ENCODE measurements at places on chromosomes 3 and 15.

GRCh38 chr15:78177447-78177873 lies 28.3 kb downstream of the IDH3A start:
- DNase-seq = peak; percentile 25

DNA sequence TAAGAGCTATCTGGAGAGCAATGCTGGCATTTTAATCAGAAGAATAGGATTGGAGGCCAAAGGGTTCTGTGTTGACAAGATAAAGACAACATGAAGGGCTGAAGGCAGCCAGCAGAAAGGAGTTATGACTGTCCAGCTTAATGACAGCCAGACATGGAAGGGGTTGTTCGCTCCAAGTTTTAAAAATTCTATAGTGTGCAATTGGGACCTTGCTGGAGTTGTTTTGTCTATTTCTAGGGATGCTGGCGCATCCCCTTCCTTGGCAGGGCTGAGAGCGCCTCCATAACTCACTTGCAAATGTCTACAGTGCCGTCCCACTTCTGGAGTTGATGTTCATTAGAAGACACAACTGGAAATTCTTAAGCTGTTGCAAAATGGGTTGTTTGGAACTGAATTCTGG lies 200.7 kb downstream of the TLE3 start:
- DNase-seq = no peak

DNA sequence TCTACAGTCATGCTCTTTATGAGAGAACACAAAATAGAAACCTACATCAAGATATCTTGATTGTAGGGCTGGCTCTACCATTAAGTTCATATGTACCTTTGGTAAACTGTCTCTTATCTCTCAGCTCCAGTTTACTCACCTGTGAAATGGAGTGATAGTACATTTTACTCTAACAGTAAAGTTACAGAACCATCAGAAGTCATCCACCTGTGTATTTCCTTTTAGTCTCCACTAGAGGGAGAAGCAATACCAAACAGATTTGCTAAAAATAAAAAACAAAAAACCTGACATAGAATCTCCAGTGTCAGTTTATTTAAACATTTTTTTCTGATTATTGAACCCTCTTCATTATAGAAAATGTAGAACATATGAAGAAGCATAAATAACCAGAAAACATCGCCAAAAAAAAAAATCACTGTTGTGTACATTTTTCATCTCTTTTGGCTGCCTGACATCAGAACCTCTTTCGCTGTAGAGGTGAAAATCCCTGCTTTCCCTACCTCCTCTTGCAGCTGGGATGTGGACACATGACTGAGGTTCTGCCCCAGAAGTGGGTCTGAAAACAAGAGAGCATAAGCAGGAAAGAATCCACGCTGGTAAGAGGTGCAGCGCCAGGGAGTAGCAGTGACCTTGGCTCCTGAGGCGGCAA lies 48.7 kb upstream of the WDR72 start:
- no peak for DNase-seq

- no peak for DNase-seq
Measured at GRCh38 chr15:99137877-99138276, 33.0 kb downstream of the SYNM start.

- DNase-seq = no peak
Measured at GRCh38 chr3:133169331-133170068, 131.3 kb downstream of the TMEM108 start.

- DNase-seq = peak; percentile 69
Measured at GRCh38 chr3:128794067-128794768, 68.2 kb downstream of the RAB7A start.

- DNase-seq = no peak
Measured at GRCh38 chr15:54250326-54250725, 272.1 kb downstream of the UNC13C start.

DNA sequence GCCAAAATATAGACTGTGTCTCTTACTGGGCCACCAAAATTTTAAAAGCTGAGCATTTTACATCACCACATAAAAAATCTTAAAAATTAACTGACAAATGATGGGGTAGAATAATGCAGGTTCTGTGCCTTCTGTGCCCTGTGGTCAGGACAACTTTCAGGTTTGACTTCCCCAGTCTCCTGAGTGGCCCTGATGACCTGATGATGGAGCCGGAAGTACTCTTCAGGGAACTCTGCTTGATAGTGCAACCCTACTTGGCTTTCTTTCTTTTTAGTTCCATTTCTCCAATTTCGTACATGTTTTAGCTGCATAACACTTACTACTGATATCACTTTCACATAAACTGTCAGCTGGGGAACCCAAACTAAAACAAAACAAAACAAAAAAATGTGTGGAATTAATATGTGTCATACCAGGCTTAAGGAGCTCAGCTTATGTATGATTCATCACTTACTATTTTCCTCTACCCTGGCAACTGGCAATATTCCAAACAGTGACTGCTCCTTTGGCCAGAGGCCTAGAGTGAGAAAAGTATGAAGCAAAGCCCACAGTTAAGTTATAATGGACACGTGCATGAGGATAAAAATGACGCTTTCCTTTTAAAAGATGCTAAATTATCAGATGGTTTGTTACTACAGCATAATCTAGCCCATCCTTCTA lies 194.3 kb downstream of the BCHE start:
- no peak for DNase-seq

DNA sequence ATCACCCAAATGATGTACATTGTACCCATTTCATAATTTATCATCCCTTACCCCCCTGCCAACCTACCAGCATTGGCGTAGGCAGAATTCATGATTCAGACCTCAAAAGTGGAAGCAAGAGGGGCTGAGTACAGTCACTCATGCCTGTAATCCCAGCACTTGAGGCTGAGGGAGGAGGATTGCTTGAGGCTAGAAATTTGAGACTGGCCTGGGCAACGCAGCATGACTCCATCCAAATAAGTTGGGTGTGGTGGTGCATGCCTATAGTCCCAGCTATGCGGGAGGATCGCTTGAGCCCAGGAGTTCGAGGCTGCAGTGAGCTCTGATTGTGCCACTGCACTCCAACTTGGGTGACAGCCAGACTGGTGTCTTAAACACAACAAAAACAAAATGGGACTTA lies 10.4 kb downstream of the TTC14 start:
- no peak for DNase-seq

DNA sequence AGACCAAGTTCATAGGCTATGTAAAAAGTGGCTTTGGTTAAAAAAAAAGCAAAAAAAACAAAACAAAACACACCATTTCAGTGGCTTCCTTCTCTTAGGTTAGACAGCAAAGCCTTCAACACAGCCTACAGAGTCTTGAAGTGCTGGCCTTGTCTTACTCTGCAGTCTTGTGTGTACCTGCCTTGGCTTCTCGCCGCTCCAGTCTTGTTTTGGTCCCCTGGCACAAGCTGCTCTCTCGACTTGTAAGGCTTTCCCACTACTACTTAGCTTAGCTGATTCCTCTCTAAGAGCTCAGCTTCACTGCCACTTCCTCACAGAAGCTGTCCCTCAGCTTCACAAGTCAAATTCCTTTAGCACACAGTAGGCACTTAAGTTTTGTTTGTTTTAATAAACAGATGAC lies 63.0 kb downstream of the ST3GAL6 start:
- no peak for DNase-seq

DNA sequence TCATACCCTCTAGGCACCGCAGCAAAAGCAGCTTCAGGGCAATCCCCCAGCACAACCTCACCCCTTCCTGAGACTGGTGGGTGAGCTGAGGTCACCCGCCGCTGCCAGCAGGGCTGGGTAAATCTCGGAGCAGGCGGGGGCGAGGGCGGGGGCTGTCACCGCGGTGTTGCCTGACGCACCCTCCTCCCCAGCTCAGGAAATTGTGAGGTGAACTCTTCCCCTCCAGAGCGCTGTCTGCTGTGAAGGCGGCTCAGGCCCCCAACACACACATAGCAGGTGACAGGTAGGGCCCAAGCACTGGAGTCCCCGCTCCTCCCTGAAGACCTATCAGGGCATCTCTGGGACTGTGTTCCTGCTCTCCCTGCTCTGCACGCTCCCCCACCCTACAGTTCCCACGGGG lies 30.2 kb upstream of the FURIN start:
- peak; percentile 86 for DNase-seq

GRCh38 chr3:132984181-132984580 lies 54.0 kb upstream of the TMEM108 start:
- DNase-seq = no peak

GRCh38 chr3:101833446-101833974 lies 15.8 kb upstream of the NFKBIZ start:
- no peak for DNase-seq

GRCh38 chr3:84974347-84974746 lies 15.6 kb downstream of the CADM2 start:
- DNase-seq = no peak

- no peak for DNase-seq
Measured at GRCh38 chr3:12601072-12601471, 44.2 kb downstream of the MKRN2 start.

- no peak for DNase-seq
Measured at GRCh38 chr15:61327019-61327631, 98.0 kb upstream of the RORA start.
